CD4-positive, alpha-beta memory T cell (primary cell): ENCODE measurements at places on chromosomes 2 and 18.

- DNase-seq: no peak
- no peaks in the 10 kb centered on the region for H3K4me1 ChIP-seq
- no peak overlapping the region for H3K4me3 ChIP-seq
- H3K36me3 ChIP-seq: no peaks in the 10 kb centered on the region
- no peaks in the 10 kb centered on the region for H3K27me3 ChIP-seq
- no peak overlapping the region for H3K27ac ChIP-seq
Measured at GRCh38 chr2:79740879-79741443, 228.1 kb downstream of the CTNNA2 start.

GRCh38 chr18:74356959-74357358 is 41.3 kb downstream of the C18orf63 start:
- no peak overlapping the region for H3K4me3 ChIP-seq
- no peak overlapping the region for H3K27ac ChIP-seq
- H3K27me3 ChIP-seq: no peaks in the 10 kb centered on the region
- DNase-seq: no peak

GRCh38 chr18:28854964-28855363 is 678.0 kb upstream of the CDH2 start:
- H3K4me3 ChIP-seq: no peak overlapping the region
- no peak overlapping the region for H3K27ac ChIP-seq
- no peaks in the 10 kb centered on the region for H3K36me3 ChIP-seq
- no peaks in the 10 kb centered on the region for H3K27me3 ChIP-seq

- no peaks in the 10 kb centered on the region for H3K27me3 ChIP-seq
- no peak overlapping the region for H3K4me3 ChIP-seq
- H3K27ac ChIP-seq: no peak overlapping the region
- no peaks in the 10 kb centered on the region for H3K4me1 ChIP-seq
Measured at GRCh38 chr2:216670266-216671080, 24.9 kb downstream of the IGFBP5 start.
